Pulmonary artery endothelial cell (primary cell): ENCODE measurements at places on chromosomes 3 and 15. TPM values are rescaled to one million over a fixed set of nuclear protein-coding genes. Genes with fewer than 3 reads are reported as not detected.

DNA sequence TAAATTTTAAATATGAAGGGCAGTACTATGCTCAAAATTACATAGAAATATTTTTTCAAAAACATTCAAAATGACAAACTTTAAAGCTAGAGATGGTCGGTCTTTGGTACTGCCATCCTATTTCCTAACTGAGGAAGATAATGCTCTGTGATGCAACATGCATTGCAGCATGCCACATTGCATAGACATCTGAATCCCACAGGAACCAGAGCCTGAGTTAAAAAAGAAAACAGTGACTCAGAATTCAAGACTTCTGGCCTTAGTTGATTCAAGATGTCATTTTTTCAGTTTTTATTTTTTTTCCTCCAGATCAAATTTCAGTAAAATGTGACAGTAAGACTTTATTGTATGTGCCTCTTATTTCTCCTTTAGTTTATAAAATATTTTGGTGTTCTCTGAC, 33.1 kb downstream of the TP63 start:
- DNase-seq, result no peak

DNA sequence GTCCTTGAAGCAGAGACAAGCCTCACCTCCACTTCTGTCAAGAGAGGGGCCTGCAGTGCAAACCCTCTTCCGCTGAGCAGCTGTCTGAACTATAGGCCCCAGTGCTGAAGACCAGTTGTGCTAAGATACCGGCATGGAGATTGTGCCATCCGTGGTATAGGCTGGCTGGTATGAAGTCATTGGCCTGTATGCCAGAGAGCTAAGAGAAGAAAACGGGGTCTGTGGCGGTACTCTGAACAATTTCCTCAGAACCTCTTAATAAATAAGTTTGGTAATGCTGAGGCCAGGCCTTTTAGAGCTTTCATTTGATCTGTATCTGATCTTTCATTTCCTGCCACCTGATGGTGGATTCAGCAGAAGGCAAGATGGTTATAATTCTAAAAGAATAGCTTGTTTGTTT, 123.0 kb downstream of the LRIG1 start:
- DNase-seq, result no peak

- DNase-seq, result no peak
Measured at GRCh38 chr3:42764561-42765295, 8.3 kb downstream of the CCDC13 start.

DNA sequence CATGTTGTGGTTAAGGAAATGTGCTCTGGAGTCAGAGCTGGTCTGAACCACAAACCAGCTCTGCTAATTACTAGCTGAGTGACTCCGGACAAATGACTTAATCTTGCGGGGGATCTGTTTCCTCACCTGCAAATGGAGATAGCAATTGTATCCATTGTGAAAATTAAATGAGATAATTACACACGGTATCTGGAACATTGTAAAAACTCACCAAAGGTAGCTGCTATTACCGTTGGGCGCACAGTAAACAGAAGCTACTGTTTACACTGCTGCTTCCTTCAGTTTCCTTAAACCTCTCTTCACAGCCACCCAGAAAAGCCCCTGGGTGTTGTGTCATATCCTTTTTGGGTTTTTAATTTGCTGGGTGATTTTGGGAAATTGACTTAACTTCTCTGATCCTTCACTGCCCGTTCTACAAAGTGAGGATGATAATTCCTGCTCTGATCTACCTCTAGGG, 107.8 kb downstream of the MEGF11 start:
- no peak for DNase-seq

DNA sequence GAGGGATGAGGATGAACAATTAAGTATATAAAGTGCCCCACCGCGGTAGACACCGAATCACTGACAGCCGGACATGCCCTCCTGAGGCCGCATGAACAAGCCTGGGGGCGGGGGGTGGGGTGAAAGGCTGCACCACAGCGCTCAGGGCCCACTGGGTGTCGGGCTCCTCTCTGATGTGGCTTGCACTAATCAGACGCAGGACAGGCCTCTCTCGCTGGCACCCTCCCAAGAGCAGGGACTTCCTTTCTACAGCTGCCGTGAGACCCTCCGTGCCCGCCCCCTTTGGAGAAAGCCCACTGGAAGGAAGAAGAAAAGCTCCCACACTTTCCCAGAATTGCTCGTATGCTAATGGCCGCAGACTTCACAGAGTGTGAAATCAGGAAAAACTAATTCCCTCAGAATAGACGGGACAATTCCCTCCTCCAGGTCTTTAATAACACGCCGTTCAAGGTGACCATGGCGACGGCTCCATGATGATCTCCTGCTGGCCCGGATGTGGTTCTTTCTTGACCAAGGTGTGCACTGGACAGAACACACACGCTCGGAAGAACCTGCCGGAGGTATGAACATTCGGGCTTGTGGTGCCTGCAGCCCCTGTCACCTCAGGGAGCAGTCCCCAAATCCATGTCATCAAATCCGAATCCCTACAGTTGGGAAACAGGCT, 32.0 kb downstream of the IQSEC1 start:
- DNase-seq, result no peak

DNA sequence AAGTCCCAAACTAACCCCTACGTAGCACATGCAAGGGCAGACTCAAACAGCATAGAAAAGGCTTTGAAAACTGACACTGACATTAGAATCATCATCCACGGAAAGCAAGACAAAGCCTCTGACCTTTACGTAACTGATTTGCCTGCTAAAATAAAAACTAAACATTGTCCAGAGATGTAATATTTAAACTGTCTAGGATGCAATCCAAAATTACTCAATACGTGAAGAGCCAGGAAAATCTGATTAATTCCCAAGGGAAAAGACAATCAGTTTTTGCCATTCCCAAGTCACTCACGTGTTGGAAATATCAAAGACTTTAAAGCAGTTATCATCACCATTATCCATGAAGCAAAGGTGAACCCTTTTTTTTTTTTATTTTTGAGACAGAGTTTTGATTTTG, 13.3 kb upstream of the IQCF1 start:
- no peak for DNase-seq

DNA sequence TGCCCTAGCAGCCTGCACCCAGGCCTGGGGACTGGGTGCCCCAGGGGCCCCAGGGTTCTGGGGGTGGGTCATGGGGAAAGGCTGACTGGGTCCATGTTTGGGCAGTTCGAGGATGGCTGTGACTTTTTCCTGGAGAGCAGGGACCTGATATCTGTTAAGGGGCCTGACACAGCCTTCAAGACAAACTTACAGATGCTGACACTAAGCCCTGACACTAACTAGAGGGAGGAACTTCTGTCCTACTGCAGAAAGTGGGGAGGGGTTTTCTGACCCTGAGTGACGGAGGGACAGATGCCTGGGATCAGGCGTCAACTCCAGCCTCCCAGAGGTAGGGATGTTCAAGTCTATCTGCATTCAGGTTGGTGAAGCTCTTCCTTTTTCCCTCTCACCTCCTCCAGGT, 45.0 kb upstream of the SLC6A11 start:
- DNase-seq, result no peak

GRCh38 chr3:143249014-143249413, 129.4 kb downstream of the CHST2 start:
- DNase-seq, result no peak

- DNase-seq, result no peak
Measured at GRCh38 chr3:64185436-64185835, 39.8 kb downstream of the PRICKLE2 start.

DNA sequence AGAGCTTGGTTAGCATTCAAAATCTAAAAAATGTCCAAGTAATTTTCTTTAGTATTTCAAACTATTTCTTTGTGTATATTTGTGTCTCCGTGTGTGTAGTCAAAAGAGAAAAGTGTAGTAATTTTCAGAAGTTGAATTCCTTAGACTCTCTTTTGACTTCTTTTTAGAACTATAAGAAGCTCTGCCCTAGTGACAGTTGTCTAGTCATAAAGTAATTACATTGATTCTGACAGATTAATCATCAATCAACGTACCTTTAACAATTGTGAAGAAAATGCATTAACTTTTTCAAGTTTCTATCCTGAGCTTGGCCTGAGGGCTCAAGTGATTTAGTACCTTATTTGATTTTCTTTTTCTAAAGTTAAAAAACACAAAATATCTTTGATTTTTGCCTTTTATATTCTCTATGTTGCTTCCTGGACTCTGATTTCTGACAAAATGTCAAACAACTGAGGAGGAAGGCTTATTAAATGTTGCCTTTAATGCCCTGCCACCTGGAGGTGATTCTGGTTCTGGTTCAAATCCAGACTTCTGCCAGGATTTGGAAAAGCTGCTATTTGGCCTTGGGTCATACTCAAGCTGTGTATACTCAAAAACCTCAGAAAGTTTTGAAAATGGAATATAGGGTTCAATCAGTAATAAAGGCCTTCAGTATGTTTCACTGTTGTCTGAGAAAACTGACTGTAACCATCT, 653.6 kb downstream of the NSUN3 start:
- no peak for DNase-seq

DNA sequence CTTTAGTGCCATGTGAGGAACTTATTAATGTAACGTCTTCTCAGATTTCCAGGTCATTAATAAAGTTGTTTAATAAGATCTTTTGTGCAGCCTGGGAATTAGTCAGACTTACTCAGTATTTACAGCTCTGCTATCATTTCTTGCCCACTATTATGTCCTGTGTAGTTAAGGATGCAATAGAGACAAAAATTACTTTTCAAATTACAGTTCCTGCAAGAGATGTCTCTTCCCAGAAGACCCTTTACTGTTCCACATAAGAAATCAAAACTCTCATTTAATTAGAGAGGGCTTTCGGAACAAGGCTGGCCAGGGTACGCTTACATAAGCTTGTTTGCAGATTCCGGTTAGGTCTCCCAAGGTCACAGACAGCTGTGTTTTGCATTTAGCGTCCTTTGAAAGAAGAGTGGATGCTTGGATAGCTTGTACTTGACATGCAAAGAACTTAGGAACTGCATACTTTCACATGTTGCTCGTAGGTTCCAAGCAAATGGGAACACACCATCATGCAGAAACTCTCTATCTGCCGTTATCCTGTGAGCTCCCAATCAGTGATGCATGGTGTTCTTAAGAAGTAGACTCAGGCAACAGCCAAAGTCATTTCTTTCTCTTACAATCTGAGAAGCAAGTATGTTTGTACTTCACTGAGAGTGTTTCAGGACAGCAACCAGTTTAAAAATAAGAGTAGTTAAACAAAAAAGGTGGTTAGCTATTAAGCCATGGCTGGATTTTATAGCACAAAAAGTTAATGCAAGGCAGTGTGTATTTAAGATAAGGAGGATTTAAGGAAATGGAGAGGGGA, 37.4 kb downstream of the FILIP1L start:
- no peak for DNase-seq

DNA sequence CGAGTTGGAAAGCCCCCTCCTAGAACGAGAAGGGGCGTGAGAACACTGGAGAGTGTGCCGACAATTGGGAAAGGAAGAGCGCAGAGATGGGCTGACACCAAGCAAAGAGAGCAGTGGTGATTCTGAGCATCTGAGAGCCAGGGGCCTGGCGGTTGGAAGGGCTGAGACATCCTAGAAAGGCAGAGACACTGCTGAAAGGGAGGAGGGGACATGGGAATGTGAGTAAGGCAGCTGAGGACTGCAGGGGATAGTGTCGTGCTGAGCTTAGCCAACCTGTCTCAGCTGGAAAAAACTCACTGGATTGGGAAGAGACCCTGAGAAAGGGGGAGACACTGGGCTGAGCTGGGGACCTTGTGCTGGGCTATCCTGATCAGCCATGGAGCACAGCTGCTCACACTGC, 58.1 kb upstream of the SLC6A6 start:
- DNase-seq, result no peak

GRCh38 chr3:16173283-16174025, 1.0 kb upstream of the GALNT15 start:
- DNase-seq, result no peak

- DNase-seq, result no peak
Measured at GRCh38 chr15:90019611-90020010, 18.5 kb downstream of the ZNF710 start.

GRCh38 chr3:134857356-134857755, 62.3 kb downstream of the EPHB1 start:
- DNase-seq, result no peak

DNA sequence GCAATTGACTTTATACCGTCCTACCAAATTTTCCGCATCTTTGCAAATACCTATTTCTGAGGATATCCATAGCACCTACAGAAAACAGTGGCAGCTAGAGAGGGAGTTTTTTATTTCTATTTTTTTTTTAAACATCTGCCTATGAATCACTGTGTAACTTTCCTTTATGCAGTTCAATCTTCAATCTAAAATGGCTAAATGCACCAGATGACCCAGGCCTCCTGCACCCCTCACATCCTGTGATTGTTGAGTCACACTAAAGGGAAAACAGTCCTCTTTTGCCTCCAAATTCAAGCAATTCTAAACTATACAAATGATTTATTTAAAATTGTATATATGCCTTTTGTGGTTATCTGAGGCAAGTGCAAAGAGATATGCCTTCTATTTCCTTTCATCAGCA, 20.1 kb upstream of the BCL6 start:
- no peak for DNase-seq

GRCh38 chr15:57537072-57537471, 54.6 kb upstream of the MYZAP start:
- DNase-seq, result no peak

- DNase-seq, result no peak
Measured at GRCh38 chr3:160464321-160464720, 14.7 kb upstream of the TRIM59 start.

DNA sequence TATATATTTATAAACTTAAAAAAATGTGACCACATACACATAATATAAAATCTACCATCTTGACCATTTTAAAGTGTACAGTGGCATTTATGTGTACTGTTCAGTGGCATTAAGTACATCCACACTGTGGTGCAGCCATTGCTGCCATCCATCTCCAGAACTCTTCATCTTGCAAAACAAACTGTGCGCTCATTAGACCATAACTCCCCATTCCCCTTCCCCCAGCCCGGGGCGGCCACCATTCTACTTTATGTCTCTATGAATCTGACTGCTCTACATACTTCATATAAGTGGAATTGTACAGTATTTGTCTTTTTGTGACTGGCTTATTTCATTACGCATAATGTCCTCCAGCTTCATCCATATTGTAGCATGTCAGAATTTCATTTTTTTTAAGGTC, 47.8 kb downstream of the CTXND1 start:
- no peak for DNase-seq

DNA sequence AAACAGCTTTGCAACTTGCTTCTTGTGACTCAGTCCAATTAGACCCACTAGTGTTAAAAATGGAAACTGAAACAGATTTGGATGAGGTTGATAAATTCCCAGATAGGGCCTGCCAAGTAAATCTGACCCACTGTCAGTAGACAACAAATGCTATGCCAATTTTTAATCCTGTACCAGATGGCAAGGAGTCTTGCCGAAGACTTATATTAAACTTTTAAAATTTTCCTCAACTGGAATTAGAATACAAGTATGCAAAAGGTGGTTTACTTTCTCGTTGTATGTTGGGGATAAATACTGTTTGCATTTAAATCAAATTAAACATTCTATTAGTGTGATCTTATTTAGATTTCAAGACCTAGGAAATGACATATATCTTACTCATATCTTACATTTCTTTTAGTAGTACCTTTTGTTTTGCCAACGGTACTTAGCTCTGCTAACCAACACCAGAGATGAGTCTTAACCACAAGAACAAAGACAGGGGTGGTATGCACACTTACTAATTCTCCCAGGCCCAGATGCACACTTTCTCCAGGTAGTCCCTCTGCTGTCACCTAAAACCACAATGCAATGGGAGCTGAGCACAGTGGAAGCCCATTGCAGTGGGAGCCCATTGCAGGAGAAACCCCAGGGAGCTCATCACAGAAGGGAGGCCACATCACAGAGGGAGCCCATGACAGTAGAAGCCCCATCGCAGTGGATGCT, 77.8 kb downstream of the WWTR1 start:
- no peak for DNase-seq

The RCN2 gene
- total RNA-seq, result 43.5 and 56.6 TPM in 2 replicates

The MASP1 gene
- 0.20 and 0.46 TPM in 2 replicates for total RNA-seq

The FSIP1 gene
- total RNA-seq, result 0.46 and 0.63 TPM in 2 replicates

The ZNF662 gene
- total RNA-seq, result 1.3 and 1.4 TPM in 2 replicates

The BCHE gene
- total RNA-seq, result under 0.01 TPM in 1 of 2 replicates, not detected in the other

The METTL6 gene
- 27.0 and 38.7 TPM in 2 replicates for total RNA-seq

The ROPN1 gene
- not detected in 2 replicates for total RNA-seq
